ENCODE measurements at places on chromosomes 7 and 10.
A peak's percentile ranks its signal among the peaks of the same experiment; 100 is the strongest.

DNA sequence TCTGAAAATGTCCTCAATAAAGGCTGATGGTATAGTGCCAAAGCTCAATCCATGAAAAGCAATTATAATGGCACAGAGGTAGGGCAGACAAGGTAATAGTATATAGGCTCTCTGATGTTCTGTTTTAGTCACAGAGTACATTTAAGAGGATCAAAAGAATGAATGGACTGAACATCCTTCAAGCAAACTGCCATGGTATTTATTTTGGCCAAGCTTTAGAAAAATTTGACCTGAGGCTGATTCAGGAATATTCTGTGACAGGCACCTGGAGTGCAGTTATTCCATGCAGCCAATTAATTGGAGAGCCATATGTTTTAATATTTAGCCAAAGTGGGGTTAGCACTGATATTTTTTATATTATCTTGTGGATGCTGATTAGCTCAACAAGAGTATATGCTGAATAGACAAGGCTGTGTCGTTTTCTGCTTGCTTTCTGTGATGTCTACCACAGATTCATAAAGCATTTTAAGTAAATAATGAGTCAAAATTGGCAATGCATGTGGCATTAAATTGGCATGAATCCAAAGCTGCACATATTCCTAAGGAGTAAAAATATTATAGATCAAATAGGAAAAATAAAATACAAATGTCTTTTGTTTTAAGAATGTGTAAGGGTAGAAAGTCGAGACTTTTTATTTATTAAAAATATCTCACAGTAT, 177.4 kb downstream of the PCLO start:
- no peak for DNase-seq

DNA sequence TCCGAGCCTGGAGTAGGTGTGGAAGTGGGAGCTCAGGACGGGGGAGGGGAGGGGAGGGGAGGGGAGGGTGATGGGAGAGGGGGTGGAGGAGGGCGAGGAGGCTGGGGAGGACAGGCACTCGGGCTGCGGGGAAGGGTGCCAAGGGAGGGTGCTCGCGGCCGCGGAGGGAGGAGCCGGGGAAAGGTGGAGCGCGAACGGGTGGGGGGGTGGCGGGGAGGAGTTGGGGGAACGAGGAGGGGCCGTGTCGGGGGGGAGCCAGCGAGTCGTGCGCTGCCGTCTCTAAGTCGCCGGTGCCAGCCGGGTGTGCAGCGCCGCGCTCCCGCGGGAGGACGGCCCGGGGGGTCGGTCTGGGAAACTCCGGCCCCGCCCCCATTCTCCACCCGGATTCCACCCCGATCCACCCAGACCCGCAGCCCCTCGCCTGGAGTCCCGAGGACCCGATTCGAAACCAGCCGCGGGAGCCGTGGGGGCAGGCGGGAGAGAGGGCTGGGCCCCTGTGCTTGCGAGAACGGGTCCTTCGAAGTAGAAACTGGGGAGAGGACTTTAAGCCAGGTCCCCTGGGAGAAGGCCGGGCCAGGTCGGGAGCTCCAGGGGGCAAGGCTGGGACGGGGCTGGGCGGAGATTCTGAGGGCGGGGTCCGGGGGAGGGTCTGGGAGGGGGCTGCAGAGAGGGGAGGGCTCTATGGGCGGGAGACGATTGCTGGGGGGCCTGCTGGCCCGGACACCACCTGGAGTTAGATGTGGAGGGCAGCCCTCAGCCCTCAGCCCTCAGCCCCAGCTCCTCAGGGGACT, at the start of gene ZNF467:
TSS of gene ZNF467 (minus strand) at position 143 of the 791 bp plus-strand sequence. CDS start 2,556 bp downstream, outside the sequence.
- peak; percentile 57 for DNase-seq

- DNase-seq = peak; percentile 23
Observed at GRCh38 chr7:36204929-36205635, 52.0 kb downstream of the EEPD1 start.

GRCh38 chr7:9240001-9240400, 806.6 kb downstream of the NXPH1 start:
- DNase-seq = no peak

GRCh38 chr7:7323352-7323751, 141.0 kb downstream of the C1GALT1 start:
- DNase-seq = no peak

DNA sequence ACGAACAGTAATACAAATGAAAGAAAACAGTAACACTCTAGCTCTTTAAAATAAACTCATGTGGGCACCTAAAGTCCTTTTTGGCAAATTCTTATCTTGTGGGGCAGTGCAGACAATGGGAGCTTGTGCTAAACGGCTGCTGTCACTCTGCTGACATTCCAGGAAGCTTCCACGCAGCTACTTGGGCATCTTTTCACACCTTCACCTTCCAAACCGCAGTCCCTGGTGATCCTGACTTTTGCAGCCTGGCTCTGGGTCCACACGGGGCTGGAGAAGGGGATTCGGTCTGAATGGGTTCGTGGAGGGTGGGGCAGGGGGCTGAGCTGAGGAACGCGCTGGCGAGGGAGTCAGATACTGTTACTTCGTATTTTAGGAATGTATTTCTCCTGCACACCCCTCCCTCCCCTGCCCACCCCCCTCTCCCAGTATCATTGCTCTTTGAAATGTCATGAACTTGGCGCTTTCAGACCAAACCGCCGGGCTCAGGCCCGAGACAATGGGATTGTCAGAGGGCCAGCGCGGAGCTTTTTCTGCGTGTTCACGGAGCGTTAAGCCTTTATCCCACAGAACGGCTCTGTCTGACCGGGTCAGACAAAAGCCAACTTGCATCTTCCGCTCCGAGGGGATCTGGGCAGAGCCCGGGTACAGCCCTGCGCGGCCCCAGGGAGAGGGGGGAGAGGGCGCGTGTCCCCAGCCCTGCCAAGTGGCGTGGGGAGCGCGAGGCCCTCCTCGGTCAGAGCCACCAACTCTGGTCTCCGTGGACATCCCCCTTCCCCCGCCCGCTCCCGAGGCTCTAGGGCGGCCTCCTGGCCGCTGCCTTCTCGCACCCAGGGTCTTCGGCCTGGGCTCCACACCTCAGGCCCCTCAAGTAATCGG, 76.7 kb upstream of the EN2 start:
- DNase-seq = no peak

- no peak for DNase-seq
Observed at GRCh38 chr7:130398526-130399090, 18.3 kb downstream of the CPA1 start.

- DNase-seq = no peak
Observed at GRCh38 chr10:13587391-13587790, 626 bp downstream of the PRPF18 start.

DNA sequence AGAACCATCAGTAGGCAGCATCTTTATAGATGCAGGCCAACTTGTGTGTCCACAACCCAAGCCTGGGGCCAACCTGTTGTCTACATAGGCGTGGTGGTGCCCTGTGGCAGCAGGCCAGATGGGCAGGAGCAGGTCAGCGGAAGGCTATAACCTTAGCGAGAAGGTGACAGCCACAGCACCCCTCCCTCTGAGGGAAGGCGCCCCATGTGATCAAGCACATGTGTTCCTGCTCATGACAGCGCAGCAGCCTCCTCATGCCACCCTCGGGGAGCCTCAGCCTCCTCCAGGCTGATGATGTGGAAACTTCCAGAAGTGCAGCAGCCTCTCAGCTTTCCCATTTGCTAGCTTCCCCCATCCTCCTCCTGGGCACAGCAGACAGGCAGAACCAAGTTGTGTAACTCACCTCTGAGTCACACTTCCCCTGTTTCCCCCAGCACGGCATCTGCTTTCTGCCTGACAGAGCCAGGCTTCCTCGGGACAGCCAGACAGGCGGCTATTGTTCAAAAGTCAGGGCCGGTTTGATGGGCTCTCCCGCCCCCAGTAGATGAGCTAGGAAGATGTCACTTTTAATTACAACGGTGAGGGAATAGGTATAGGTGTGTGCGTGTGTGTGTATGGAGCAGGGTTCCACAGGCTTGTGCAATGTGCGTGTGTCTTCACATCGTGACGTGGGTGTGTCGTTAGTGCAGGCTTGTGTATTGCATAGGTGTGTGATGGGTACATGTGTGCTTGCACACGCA, 312.0 kb upstream of the ZMIZ1 start:
- peak; percentile 80 for DNase-seq

DNA sequence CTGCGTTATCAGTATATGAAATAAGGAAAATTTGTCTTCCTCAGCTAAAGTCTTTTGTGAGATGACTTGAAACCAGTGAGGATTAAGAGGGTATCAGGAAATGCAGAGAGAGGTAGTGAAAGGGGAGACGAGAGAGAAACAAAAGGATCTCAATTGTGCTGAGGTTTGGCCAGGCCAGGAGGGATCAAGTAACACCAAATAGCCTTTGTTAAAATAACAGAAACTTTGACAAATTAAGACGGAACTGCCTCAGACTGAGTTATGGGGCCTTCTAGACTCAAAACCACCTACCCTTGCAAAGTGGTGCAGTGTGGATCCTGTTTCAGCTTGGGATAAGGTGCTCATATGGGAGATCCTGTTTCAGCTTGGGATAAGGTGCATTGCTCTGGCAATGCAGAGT, 263.1 kb downstream of the CREB5 start:
- DNase-seq = no peak

DNA sequence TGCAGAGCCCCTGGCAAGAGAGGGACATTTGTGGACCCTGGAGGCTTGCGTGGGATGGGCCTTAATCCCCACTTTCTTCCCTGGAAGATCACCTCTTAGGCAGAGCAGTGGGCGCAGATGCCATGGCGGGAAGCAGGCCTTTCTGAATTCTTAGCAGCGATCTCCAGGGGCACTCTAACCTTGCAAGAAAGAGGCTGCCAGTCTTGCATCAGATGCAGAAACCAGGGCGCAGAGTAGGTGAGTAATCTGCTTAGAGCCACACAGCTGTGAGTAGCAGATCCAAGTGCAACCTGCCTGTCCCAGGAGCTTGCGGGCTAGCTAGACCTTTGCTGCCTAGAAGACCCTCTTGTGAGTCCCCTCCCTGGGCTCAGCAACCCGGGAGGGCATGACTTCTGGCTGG, 40.0 kb downstream of the KCTD7 start:
- DNase-seq = no peak

GRCh38 chr10:79360499-79361342, 13.5 kb downstream of the PPIF start:
- no peak for DNase-seq

DNA sequence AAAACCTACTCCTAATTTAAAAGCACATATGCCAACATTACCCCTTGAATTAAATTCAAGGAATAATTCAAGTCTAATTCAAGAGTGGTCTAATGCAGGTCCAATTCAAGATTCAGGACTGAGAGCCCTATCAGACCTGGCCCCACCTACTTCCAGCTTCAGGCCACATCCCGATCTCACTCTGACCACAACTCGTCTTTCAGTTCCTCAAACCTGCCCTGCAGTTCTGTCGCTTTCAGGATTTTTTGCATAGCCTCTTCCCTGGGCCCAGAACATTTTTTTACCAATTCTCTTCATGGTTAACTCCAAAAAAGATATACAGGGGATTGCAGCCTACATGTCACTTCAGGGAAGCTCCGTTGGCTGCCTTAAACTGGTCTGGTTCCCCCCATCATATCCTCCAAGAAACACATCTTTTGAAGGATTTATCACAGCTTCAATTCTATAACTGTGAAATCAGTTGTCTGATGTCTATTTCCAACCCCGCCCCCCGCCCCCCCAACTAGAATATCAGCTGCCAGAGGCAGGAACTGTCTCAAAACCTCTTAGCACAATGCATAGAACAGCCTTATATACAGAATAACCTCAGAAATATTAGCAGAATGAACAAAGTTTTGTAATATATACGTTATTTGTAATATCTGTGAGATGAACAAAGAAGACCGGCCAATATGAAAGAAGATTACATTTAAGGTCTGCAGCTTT, 20.8 kb downstream of the CCDC6 start:
- DNase-seq = no peak

DNA sequence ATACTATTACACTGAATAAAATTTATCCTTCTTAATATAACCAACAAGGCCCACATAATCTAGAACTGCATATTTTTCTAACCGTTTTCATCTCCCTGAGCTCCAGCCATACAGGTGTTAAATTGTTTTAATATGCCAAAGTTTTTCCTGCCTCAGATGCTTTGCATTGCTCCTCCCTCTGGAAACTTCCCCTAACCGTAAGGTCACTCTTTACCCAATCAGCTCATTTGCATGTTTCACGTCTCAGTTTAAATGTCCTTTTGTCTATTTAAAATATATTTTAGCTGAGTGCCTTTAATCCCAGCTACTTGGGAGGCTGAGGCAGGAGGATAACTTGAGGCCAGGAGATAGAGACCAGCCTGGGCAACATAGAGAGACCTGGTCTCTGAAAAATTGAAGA, 228.5 kb downstream of the ADK start:
- DNase-seq = no peak

DNA sequence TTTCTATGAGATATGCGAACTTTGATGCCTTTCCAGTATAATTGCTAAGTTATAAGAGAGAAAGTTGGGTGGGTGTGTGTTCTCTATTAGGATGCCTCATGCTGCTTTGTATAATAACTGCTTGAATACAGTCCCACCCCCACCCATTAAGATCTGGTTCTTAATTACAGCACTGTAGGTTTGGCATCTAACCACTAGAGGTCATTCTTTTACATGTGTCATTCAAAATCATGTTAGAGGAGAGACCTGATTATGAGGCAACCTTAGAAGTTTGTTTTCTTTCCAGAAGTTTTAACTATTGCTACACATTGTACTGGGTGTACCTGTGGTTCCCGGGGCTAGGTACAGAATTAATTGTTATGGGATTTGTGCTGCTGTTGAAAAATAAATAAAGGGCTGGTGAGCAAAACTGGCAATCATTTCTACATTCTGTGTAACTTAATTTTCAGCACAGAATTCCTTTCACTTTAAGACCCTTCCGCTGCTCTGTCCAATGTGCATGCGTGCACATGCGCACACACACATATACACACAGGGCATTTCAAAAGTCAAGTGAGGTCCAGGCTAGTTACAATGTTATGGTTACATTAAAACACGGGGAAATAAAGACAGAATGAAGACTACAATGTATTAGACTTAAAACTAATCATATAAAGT, 1156.3 kb downstream of the SORCS3 start:
- peak; percentile 11 for DNase-seq

DNA sequence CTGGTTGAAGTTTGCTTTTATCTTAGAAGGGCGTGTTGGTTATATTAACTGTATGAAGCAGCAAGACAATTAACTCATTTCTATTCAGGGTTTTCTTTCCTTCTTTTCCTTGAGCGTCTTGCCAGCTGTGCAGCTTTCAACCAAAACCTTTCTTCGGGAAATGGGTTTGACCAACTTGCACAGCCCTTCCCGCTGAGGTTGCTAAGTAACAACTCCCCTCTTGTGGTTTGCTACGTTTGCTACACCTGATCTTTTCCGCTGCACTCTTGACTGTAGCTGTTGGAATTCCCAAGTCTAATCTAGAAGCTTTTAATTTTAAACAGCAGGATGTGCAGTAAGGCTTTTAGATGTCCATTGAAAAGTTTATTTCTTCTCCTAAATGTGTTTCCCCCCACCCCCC, 116.9 kb downstream of the CDCA7L start:
- DNase-seq = no peak

- no peak for DNase-seq
Observed at GRCh38 chr10:122618461-122619165, 58.1 kb downstream of the DMBT1 start.
